ENCODE measurements at places on chromosomes 16 and 17. TPM values are rescaled to one million over a fixed set of nuclear protein-coding genes. Genes with fewer than 3 reads are reported as not detected.
A peak's percentile ranks its signal among the peaks of the same experiment; 100 is the strongest.

Gene ABCC3
- total RNA-seq: 18.7 TPM

Gene PNMT
- 6.7 TPM for total RNA-seq

Gene PIGL
- total RNA-seq: 34.1 TPM

Gene PRR14
- 21.7 TPM for total RNA-seq

Gene NECAB2
- total RNA-seq: not detected

Gene HSD11B2
- 0.27 TPM for total RNA-seq

GRCh38 chr16:19595043-19595767 lies 39.7 kb downstream of the VPS35L start:
- ATAC-seq: peak; percentile 75

- no peak for ATAC-seq
Measured at GRCh38 chr17:79243603-79243990, 169.0 kb downstream of the ENGASE start.

- no peak for ATAC-seq
Measured at GRCh38 chr16:51834133-51834532, 683.1 kb upstream of the SALL1 start.

DNA sequence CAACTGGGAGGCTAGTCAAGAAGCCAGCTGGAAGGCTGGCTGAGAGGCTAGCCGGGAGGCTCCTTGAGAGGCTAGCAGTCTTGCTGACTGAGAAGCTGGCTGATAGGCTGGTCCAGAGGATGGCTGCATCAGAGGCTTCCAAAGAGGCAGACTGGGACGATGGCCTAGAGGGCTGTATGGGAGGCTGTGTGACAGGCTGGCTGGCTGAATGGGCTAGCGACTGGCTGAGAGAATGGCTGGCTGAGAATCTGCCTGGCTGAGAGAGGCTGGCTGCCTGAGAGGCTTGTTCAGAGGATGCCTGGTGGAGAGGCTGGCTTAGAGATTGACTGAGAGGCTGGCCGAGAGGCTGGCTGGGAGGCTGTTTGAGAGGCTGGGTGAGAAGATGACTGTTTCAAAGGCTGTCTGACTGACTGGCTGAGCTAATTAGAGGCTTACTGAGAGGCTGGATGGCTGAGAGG lies 34.8 kb upstream of the ACSM2B start:
- peak; percentile 41 for ATAC-seq

GRCh38 chr16:47643323-47644000 lies 182.3 kb downstream of the PHKB start:
- no peak for ATAC-seq

- ATAC-seq: no peak
Measured at GRCh38 chr17:8794636-8795035, 4.5 kb downstream of the MFSD6L start.

DNA sequence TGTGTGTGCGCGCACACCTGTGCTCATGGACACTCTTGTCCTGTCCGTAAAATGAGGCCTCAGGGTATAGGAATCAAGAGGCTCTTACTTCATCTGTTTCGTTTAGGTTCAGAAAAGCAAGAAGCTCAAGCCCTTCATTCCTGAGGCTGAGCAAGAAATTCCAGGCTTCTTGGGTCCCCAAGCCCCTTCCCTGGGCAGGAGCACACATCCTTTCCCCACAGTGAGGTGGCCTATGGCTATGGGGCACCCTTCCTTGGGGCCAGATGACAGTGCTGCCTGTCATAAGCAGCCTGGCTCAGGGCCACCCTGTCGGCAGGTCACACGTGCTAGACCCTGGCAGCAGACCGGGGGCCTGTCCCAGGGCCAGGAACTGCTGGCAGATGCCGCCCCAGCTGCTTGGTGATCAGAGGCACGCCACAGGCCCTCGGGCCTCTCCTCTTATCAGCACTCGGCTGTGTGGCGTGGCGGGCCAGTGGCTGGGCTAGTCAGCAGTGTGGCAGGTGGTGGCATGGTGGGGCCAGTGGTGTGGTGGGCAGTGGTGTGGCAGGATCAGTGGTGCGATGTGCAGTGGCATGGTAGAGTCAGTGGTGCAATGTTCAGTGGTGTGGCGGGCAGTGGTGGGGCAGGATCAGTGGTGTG lies 50.2 kb downstream of the NKD1 start:
- ATAC-seq: no peak

- ATAC-seq: no peak
Measured at GRCh38 chr17:75697651-75698291, 23.5 kb upstream of the ITGB4 start.

- ATAC-seq: peak; percentile 19
Measured at GRCh38 chr16:15770107-15770506, 86.7 kb downstream of the MYH11 start.

- ATAC-seq: no peak
Measured at GRCh38 chr17:74116087-74116717, 87.3 kb upstream of the RPL38 start.

- no peak for ATAC-seq
Measured at GRCh38 chr16:79601931-79602627, 1.5 kb upstream of the MAF start.

- peak; percentile 57 for ATAC-seq
Measured at GRCh38 chr16:81616321-81617020, 162.6 kb upstream of the PLCG2 start.

- ATAC-seq: peak; percentile 76
Measured at GRCh38 chr17:57834146-57834741, 15.6 kb downstream of the MRPS23 start.
